Upper lobe of right lung (tissue), 1 donor: ENCODE measurements at places on chromosomes 13 and 19. TPM values are rescaled to one million over a fixed set of nuclear protein-coding genes. Genes with fewer than 3 reads are reported as not detected.

GRCh38 chr13:21117104-21117809 lies 55.9 kb upstream of the LATS2 start:
- no peak for DNase-seq

DNA sequence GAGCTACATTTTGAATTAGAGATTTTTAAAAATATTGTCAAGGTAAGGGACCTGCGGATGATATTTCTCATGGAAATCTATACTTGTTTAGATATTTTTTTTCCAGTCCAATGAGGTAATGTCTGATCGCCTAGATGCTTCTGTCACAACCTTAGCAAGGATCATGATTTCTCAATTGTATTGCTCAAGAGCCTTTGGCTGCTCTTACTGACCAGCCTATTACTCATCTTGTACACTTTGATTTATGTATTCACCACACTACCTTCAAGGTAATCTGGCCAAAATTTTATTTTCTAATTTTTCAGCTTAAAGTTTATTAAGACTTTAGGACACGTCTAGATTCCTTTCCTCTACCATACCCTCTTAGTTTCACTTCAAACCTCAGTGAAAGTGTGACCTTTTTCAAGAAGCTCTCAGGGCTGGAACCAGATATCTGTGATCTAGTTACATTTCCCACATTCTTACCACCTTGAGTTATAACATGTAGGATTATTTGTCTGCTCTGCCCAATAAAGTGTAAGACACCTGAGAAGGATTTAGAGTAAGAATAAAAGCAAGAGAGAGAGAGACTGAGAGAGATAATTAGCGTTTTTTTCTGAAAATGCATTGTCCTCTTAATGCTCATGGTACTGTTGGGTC lies 197.1 kb downstream of the ITGBL1 start:
- DNase-seq: no peak

GRCh38 chr19:42129399-42130253 lies 2.6 kb downstream of the POU2F2 start:
- no peak for DNase-seq

The PDCD2L gene
- 7.4 TPM for total RNA-seq

The ZNF471 gene
- 5.9 TPM for total RNA-seq
